Stimulated activated CD8-positive, alpha-beta memory T cell treated with anti-CD3 and anti-CD28 coated beads, Interleukin-7, amount 100 ng/mL, for 1 hour (primary cell): ENCODE measurements at places on chromosomes 11 and 22.

DNA sequence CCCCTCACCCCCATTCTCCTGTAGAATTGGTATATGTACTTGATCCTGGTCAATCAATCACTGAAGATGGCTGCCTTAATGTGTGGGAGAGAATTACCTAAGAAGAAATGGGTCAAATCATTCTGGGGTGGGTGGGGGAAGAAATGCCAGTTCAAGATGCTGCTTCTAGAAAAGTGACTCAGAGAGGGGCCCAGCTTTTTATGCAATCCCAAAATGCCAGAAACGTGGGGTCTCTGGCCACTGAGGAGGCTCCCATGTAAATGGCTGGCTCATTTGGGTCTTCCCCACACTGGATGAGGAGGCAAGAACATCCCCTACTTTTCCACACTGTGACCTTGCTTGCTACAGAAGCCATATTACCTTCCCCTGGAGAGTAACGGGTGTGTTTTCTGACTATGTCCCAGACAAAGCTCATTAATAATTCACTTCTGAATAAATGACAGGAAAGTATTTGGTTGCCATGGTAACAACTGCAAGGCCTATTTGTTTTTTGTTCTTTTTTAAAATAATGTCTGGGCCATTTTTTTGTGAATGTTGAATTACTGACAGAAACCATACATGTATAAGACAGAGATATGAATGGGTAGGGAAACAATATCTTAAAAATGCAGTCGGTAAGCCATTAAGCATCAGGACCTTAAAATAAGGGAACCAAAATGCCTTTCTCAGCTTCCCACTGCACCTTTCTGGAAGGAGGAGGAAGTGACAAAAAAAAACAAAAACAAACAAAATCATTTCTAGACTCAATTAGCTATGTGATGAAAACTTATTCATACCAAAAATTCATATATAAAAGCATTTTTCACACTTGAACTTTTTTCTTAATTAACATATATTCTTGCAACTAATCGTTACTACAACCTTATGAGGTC is 32.0 kb downstream of the SLC1A2 start:
- no peak for DNase-seq

GRCh38 chr22:46576556-46577367 is 39.3 kb upstream of the CELSR1 start:
- DNase-seq = no peak

GRCh38 chr11:86919557-86920210 is 35.5 kb downstream of the FZD4 start:
- DNase-seq = no peak

GRCh38 chr11:11841116-11841722 is 553 bp upstream of the USP47 start:
- DNase-seq = no peak

GRCh38 chr11:47389577-47390421 is 11.5 kb upstream of the SPI1 start:
- no peak for DNase-seq

DNA sequence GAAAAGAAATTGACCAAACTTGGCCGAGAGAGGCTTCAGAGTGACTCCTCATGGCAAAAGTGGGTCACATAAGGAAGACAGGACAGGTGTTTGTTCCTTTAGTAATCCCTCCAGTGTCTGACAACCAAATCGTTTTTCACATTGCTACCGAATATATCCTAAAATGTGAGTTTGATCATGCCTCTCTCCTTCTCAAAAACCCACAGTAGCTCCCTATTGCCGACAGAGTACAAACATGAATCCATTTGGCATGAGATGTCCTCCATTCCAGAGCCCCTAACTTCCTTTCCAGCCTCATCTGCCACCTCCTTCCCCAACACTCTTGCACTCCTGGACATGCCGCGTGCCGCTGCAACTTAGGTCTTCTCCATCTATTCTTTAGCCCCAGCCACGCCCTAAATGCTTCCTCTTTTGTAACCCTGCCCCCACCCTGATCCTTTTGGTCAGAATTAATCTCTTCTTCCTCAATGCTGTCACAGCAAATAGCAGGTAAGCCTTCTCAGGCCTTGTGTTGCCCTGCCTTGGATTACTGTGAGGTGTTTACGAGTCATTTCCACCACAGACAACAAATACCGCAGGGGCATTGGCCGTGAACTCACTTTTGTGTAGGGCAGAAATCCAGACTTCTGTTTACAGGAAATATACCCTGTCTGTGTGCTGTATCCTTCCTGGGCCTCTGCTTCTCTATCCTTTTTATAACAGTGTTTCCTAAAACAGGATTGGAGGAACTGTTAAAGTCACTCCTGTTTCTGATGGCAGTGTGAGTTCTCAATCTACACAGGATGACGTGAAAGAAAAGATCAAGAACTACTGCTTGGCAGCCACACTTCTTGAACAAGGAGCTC is 66.0 kb upstream of the FTH1 start:
- DNase-seq = no peak

DNA sequence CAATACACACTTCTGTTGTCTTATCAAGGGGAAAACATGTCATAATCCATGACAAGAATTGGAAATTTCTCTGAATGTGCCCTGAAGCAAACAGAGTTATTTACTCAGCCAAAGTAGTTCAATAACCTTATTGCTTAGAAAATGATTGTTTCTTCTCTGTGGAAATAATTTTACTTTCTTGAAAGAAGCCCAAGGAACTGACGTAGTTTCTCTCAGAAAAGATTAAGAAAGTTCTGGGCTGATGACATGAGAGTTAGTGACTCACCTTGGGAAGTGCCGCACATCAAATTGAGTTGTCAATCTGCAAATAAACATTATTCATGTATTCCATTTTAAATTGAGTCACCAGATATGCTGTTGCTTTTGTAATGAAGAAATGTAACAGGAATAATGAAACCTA is 418.6 kb upstream of the LRRC4C start:
- DNase-seq = no peak

- no peak for DNase-seq
Measured at GRCh38 chr11:78798663-78799062, 224.0 kb upstream of the NARS2 start.

- no peak for DNase-seq
Measured at GRCh38 chr11:69442012-69442806, 39.3 kb upstream of the LINC01488 start.

- DNase-seq = no peak
Measured at GRCh38 chr11:62514151-62514550, 32.5 kb downstream of the AHNAK start.

DNA sequence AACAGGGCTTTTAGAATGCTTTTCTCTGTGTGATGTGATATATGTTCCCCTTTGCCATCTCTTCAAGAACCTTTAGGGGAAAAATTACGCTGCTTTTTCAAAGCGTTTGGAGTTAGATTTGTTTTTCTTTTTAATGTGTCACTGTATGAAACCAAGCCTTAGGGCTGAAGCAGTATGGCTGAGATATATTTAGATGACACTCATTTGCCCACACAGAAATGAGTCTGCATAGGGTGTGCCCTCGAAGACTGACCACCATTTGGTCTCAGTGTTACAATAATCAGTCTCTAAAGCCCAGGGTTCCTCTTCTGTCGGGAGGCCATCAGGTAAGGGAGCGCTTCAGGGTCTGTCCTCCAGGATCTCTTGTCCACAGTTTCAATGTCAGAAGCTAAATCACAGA is 213.0 kb upstream of the NCAM1 start:
- DNase-seq = no peak

GRCh38 chr11:59158206-59159068 is 13.5 kb upstream of the DTX4 start:
- DNase-seq = no peak

GRCh38 chr22:23531283-23531956 is 48.7 kb downstream of the IGLL1 start:
- DNase-seq = no peak

- no peak for DNase-seq
Measured at GRCh38 chr11:11789735-11790369, 51.9 kb upstream of the USP47 start.

DNA sequence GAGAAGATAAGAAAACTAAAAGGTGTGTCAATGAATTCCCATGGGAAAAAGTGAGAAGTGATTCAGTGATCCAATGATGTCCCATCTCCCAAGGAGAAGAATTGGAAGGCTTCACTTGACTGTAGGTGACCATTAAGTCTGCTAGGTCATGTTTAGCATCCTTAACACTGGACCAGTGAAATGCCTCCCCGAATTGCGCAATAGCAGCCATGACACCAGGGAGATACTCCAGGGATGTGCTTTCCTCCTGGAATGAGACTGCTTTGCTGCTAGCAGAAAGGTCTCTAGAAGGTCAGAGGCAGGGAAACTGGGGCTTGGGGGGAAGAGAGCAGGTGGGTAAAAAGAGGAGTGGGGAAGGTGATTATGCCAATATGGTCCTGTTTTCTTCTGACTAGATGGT is 364.3 kb downstream of the OPCML start:
- no peak for DNase-seq

- peak; percentile 61 for DNase-seq
Measured at GRCh38 chr11:17389211-17389956, 925 bp upstream of the KCNJ11 start.

GRCh38 chr11:65719871-65720210 is 757 bp downstream of the RNASEH2C start:
- no peak for DNase-seq

- DNase-seq = no peak
Measured at GRCh38 chr11:80779905-80780605, 1339.2 kb upstream of the TENM4 start.

GRCh38 chr11:117175104-117175503 is 3.4 kb upstream of the SIDT2 start:
- DNase-seq = no peak

- no peak for DNase-seq
Measured at GRCh38 chr11:126355926-126356897, 726 bp downstream of the ST3GAL4 start.

DNA sequence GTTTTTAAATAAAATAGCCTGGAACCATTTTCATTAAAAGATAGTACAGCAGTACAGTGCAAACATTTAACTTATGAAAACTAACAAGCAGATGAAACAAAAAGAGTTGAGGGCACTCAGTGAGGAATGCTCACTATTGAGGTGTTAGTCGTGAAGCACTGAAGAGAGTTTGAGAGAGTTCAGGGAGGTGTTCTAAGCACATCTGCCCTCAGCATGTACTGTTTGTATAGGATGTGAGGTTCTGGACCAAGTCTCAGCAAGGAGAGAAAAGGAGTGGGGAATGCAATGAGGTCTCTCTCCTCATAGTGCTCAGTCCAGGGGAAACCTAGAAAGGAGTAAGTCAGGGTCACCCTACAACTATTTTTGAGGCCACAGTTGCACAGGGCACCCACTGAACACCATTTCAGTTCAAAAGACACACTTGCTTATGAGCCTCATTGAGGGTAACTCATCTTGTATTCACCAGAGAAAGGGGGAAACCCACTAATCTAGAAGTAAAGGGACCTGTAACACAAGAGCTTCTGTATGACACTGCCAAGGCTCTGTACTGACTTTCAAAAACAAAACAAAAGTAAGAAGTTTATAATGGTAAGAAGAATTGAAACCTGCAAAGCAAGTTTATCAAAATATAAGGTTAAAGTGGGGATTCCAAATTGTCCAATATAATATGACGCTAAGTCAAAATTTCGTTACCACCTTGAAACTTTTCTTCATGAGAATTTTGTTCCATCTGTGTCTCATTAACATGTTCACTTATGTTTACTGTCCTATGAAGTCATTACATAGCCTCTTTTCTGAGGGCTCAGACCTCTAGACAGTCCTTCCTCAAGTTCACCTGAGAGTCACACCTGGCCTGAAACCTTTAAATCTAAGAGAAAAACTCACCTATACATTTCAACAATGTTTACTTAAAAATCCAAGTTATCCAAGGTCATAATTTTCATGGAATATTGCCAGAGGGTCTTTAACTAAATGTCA is 275.3 kb downstream of the ETS1 start:
- DNase-seq = no peak

DNA sequence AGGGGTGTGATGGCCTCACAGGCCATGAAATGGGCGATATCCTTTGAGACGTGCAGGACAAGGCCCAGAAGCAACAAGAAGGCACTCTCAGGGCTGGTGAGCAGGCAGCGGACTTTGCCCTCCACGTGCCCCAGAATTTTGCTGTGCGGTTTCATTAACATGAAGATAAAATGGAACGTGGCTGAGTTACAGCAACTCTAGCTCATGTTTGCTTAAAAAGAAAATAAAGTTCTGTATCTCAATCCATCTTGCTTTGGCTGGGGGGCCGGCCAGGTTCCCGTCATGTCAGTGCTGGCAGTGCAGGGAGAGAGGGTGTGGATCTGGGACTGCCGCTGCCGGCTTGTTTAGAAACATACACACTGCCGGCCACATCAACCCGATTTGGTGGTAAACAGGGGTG is 370.1 kb downstream of the OPCML start:
- DNase-seq = no peak

DNA sequence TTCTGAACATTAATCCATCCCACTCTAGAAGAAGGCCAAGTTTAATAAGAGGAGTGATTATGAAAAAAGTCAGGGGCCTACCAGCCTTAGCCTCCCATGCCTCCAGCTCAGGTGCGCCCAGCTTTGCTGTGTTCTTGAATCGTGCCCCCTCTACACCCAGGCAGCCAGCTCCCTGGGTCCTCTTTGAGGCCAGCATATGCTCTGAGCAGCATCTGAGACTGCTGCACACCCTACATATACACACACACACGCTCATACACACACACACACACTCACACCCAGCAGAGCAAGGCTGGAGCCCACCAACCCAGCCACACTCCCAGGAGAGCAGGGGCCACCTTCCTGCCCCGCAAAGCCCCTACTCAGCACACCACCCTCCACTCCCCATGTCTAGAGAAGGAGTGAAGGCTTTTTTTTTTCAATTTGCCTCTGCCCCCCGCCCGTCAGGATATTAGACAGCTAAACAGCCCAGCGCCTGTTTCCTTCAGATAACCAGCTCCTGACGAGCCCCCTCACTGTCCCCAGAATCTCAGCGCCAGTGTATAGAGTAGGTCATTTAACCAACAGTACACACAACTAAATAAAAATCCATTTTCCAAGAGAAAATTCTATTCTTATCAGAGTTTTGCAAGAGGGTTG is 121.6 kb downstream of the BUD13 start:
- DNase-seq = no peak

DNA sequence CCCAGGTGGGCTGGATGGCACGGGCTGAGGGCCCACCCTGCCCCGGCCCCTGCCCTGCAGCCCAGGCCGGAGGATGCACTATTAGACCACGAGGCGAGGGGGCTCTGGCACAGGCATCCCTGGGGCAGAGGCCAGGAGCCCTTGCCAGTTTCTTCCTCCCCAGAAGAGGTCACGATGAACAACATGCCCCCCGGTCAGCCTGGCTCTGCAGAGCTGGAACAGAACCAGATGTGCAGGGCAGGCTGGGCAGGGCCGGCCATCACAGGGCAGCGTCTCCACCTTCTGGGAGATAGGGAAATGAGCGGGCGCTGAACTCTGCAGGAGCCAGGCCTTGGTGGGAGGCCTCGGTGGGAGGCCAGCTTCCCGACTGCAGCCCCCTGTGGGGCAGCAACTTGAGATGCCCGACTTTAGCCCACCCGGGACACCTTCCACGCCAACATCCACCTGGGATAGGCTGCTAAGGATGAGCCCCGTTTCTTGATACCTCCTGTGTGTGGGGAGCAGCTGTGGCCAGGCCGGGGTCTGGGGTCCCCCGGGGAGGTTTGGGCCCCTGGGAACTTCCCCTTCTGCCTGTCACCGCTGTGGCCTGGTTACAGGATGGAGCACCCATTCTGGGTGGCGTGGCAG is 21.8 kb upstream of the GNB1L start:
- DNase-seq = no peak

GRCh38 chr22:50020606-50021005 is 8.0 kb upstream of the IL17REL start:
- DNase-seq = no peak
